ENCODE measurements at places on chromosomes 16 and 17. TPM values are rescaled to one million over a fixed set of nuclear protein-coding genes. Genes with fewer than 3 reads are reported as not detected.

- no peak for DNase-seq
Observed at GRCh38 chr17:7611635-7612293, 2.9 kb downstream of the FXR2 start.

- no peak for DNase-seq
Observed at GRCh38 chr17:3924512-3925350, 8.5 kb upstream of the P2RX1 start.

DNA sequence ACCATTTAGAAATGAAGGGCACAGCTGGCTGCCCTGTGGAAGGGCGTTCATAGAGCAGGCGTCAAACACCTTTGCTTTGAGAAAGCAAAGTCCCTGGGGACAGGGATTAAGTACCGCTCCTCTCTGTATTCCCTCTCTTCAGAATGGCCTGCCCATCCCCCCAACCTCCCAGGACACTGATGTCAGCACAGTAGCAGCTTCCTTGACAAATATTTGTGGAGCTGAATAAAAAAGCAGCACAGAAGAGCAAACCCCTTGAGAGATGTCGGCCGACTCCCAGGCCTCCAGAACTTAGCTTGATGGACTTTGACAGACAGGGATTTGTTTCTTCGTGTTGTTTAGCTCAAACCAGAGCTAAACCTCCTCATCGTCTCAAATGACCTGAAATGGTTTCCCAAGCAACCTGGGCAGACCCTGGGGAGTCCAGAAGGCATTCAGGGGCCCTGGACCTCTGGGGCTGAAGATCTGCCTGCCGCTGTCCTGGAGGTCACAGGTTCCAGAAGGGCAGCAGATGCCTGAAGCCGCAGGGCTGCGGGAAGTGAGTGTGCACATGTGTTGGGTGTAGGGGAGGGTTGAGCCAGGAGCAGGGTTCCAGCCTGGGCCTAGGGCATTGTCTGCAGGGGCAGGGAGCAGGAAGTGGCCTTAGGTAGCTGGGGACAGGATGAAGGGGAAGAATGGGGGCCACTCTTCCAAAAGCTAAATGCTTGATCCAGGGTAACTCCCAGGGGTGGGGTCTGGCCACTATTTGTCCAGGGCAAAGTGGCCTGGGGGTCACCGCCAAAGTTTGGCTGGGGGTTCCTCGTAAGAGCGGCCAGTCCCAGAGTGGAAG is 42.3 kb upstream of the NKD1 start:
- no peak for DNase-seq

FOXF1 gene
- 0.45 TPM for total RNA-seq

FSCN2 gene
- total RNA-seq: 1.6 TPM

GRCh38 chr16:16015849-16016248 is 66.4 kb downstream of the ABCC1 start:
- no peak for DNase-seq

GRCh38 chr16:89936981-89937380 is 11.6 kb upstream of the DEF8 start:
- no peak for DNase-seq

TNFRSF17 gene
- total RNA-seq: not detected

GRCh38 chr17:18235743-18236256 is 10.4 kb downstream of the LLGL1 start:
- no peak for DNase-seq

GRCh38 chr16:53711390-53711789 is 7.4 kb downstream of the FTO start:
- DNase-seq: no peak

DNA sequence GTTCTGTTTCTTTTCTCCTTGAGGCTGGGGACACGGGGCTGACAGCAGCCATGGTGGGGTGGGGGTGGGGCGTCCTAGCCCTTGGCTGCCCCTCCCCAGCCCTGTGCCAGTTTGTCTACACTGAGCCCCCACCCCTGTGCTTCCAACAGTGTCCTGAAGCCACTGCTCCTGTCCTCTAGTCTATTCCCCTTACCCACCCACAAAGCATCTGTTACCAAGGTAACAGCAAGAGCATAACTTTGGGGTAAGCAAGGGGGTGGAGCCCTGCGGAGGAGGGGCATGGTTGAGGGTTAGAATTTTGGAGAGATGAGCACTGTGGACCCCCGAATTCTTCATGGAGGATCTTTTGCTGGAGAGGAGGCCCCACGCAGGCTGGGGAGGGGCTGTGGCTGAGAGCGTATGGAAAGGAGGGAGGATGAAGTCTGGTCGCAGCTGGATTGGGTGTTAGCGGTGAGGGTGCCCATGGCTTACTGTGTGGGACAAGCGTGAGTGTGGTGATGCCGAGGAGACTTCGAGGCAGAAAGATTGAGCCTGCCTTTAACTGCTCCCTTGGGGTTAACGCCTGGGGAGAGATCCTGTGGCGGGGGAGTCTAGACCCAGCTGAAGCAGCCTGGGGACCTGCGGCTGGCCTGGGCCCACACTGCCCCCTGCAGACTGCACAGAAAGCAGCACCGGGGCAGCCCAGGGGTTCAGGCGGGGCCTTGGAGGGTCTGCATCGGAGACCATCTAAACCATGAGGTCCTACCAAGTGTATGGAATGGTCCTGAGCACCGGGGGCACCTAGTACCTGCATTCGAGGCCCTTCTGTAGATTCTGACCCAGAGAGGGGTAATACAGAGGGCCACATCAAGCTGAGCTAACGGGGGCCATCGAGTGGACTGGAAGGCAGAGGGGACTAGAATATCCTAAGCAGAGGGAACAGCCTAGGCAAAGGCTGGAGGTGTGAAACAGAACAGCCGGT is 6.1 kb upstream of the STAC2 start:
- DNase-seq: no peak

PIMREG gene
- total RNA-seq: not detected

- no peak for DNase-seq
Observed at GRCh38 chr17:4440690-4441686, 7.2 kb downstream of the SPNS3 start.

GRCh38 chr16:84548508-84548907 is 44.0 kb upstream of the MEAK7 start:
- no peak for DNase-seq

Data from sciatic nerve (tissue), 2 donors.